Neural crest cell (in vitro differentiated cells): ENCODE measurements at places on chromosomes 12 and 14. TPM values are rescaled to one million over a fixed set of nuclear protein-coding genes. Genes with fewer than 3 reads are reported as not detected.

Gene YY1
- 72.0 and 79.9 TPM in 2 replicates for total RNA-seq

GRCh38 chr14:61471297-61472005 is 150.1 kb downstream of the PRKCH start:
- no peak for DNase-seq

DNA sequence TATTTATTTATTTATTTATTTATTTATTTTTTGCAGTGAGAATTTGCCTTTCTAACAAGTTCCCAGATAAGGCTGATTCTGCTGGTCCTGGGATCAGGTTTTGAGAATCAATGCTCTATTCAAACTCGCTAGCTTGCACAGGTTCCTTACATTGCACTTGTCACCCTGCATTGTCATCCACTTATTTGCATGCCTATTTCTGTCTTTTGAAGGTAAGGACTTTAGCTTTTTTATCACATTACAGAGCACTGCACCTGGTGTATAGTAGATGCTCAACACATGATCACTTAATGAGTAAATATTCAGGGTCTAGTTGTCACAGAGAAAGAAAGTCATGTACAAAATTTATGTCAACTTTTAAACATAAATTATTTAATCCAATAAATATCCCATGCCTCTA is 219.7 kb upstream of the BTG1 start:
- DNase-seq = no peak

- DNase-seq = no peak
These were observed 56.5 kb downstream of the HECTD4 start for GRCh38 chr12:112325622-112326207.

Gene CSRP2
- total RNA-seq = 76.4 and 80.8 TPM in 2 replicates

Gene CMA1
- not detected in 2 replicates for total RNA-seq

Gene LGR5
- total RNA-seq = 8.0 and 10.3 TPM in 2 replicates

GRCh38 chr14:61690982-61691381 is 4.3 kb upstream of the HIF1A start:
- DNase-seq = no peak

DNA sequence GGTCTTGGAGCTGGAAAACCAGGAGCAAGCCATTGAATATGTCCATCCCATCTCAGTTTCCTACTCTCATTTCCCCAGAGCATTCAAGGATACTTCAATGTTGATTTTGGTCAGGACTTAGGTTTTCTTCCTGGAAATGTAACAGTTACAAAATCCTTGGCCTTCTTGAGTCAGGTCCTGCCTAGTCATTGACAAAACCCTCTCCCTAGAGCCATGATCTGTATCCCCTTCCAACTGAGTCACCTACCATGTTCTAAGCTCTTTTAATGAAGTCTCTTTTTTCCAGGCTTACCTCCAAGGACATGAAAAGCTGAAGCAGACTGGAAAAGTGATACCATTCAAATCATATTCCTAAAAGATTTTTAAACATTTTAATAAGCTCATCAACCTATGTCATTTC is 549.2 kb downstream of the GALC start:
- no peak for DNase-seq

Gene DCN
- 17.9 and 19.6 TPM in 2 replicates for total RNA-seq

GRCh38 chr14:54803926-54804537 is 98.6 kb downstream of the GCH1 start:
- no peak for DNase-seq

DNA sequence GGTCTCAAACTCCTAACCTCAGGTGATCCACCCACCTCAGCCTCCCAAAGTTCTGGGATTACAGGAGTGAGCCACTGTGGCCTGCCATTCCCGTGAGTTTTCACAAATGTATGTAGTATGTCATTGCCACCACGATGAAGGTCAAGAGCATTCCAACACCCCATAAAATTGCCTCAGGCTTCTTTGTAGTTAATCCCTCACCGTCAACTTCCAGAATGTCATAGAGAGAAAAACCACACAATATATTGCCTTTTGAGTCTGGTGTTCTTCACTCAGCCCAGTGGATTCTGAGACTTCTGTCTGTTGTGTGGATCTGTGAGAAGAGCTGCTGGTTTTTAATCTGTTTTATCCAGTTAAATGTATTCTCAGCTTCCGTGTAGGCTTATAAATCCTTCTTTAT is 12.6 kb upstream of the CFAP251 start:
- no peak for DNase-seq

DNA sequence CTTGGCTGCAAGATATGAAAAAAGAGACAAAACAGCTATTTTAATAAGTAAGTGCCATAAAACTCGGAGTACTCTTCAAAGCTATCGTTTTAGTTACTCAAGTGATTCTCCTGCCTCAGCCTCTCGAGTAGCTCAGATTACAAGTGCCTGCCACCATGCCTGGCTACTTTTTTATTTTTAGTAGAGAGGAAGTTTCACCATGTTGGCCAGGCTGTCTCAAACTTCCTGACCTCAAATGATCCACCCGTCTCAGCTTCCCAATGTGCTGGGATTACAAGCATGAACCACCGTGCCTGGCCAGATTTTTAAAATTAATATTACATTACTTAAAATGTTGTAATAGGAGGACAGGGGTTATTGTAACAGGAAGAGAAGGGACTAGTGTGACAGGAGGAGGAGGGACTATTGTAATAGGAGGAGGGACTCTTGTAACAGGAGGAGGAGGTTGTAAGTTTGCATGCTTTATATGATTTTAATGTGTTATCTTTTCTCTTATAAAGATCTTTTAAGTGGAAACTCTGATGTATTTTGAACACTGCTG is 61.3 kb downstream of the KITLG start:
- no peak for DNase-seq
